AG04449 (cell line): ENCODE measurements at places on chromosomes 12 and 14.

DNA sequence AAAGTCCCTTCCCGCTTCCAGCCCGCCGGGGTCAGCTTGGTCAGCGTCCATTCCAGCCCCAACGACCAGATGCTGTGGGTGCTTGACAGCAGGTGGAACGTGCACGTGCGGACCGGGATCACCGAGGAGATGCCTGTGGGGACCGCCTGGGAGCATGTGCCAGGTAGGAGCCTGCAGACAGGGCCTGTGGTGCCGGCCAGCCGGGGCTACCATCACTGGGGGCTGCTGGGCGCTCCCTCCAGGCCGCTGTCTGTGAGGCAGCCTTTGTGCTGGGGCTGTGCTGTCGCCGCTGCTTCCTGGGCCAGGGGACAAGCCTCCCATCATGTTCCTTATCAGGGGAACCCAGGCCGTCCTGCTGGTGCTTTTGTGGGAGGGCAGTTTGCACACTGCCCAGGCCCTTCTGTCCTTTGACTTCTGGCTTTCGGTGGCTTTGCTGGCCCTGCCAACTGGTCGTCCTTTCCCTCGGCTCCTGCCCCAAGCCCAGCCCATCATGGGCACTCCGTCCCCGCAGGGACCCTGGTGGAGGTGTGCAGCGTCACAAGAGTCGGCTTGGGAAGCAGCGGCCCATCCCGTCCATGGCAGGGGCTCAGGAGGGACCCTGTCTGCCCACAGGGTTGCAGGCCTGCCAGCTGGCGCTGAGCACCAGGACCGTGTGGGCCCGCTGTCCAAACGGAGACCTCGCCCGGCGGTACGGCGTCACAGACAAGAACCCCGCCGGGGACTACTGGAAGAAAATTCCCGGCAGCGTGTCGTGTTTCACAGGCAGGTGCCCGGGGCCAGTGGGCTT, 12.4 kb downstream of the ANKRD9 start:
- DNase-seq: no peak

- DNase-seq: no peak
Measured at GRCh38 chr12:120500581-120500980, 4.7 kb downstream of the DYNLL1 start.

DNA sequence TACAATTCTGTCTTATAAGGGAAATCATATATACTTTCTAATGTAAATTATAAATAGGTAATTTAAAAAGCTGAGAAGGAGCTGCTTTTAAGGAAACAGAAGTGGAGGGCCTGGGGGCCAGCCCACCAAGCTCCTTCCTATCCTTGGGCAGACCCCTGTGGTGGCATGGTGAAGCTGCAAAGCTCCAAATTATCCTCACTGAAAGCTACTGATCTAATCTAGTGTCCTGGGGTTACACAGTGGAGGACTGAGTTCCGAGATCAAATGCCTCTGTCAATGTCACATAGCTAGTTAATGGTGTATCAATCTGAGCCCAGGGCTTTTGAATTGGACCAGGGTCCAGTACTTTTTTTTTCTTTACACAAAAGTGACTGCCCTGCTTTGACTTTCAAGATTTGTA, 355.4 kb downstream of the CEP128 start:
- DNase-seq: no peak

- no peak for DNase-seq
Measured at GRCh38 chr12:57964421-57964820, 23.1 kb downstream of the ATP23 start.

DNA sequence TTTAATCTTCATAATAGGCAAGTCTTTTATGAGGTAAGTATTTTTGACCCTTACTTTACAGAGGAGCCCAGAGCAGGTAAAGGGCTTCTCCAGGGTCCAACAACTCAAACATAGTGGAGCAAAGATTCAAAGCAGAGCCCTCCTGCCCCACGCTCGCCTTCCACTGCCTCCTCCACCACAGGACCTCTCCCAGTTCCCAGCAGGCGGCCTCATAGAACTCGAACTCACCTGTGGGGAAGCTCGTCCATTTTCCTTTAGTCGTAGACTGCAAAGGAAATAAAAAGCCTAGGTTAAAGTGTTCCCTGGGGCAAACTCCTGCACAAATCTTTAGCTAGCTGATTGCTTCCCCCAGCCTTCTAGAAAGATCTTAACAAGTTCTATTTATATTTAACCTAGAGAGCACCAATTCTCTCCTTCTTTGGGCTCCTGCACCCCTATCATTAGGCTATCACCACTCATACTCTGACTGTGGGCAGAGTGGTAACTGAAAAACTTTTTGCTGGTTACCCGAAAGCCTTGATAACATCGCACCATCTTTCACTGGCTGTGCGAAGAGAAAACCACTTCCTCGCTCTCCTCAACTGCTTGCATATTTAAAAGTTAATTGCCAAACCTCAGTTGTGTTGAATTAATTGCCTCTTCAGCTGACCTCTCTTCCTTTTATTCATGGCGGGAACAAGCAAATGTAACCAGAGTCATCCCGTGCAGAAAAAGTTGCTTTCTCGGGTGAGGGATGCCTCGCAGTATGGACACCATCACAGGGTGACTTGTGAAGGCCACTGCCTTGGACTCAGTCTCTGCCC, 299.6 kb downstream of the DPF3 start:
- DNase-seq: no peak

DNA sequence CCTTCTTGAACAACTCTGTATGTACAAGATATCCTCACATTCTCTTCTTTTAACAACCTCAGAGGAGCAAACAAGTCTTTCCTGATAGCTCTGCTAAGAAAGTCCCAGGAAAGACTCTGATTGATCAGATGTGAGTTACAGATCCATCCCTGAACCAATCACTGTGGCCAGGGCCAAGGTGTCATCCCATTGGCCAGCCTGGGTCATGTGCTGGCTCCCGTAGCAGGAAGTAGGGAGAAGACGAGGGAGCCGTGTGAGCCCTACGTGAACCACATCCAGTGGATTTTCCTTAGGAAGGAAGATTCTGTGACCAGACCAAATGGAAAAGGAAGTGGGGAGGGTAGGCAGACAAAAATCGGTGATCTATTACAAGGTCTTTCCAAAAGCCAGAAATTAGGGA, 5.6 kb downstream of the P2RX7 start:
- no peak for DNase-seq

DNA sequence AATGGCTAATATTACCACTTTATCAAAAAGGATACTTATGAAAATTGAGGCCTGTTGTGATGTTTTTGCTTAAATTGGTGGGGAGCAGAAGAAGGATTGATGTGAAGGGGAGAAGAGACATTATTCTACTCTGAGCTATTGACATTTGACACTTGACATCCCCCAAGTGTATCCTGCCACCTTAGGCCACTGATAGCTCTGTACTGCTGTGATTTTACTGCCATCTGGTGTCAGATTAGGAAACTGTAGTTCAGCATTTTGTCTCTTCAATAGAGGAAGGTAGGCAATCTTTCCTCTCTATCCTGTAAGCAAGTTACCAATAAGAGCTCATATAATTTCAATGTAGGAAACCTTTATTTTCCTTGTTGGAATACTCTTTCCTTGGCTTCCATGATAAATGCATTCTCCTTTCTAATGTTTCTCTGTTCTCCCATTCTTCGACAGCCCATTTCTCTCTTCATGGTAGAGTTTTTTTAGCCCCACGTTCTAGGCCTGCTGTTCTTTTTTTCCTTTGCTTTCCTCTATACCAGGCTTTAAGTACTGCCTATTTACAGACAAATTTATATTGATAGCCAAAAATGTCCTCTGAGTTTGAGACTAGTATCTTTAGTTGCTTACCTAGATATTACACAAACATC, 46.3 kb downstream of the PPHLN1 start:
- DNase-seq: peak; percentile 4
